SJCRH30 (cell line): ENCODE measurements at places on chromosomes 11 and 22. TPM values are rescaled to one million over a fixed set of nuclear protein-coding genes. Genes with fewer than 3 reads are reported as not detected.
A peak's percentile ranks its signal among the peaks of the same experiment; 100 is the strongest.

- peak; percentile 38 for DNase-seq
- H3K4me1 ChIP-seq, result peaks cover 75% of the 10 kb centered on the region
Measured at GRCh38 chr22:36435516-36436415, 45.7 kb downstream of the TXN2 start.

DNA sequence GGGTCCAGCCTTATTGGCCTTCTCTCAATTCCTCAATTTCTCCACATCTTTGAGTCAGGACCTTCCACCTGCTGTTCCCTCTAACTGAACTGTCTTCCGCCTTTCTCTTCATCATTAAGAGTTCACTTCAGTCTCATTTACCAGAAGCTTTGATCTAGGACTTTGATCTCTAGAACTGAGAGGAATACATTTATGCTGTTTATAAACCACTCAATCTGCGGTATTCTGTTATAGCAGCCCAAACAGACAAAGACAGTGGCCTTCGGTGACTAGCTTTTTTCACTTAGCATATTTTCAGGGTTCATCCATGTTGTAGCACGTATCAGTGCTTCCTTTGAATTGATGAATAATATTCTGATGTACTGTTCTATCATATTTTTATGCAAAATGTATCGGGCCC, 10.5 kb downstream of the CLPB start:
- no peak for DNase-seq
- peaks cover 12% of the 10 kb centered on the region for H3K4me1 ChIP-seq
- no peaks in the 10 kb centered on the region for H3K27me3 ChIP-seq
- no peak overlapping the region for H3K4me3 ChIP-seq
- H3K27ac ChIP-seq, result no peak overlapping the region

- H3K27me3 ChIP-seq, result no peaks in the 10 kb centered on the region
- H3K27ac ChIP-seq, result no peak overlapping the region
- no peak for DNase-seq
- no peak overlapping the region for H3K4me3 ChIP-seq
- peaks cover 16% of the 10 kb centered on the region; the same call in 1 of the 2 replicates for H3K36me3 ChIP-seq
- no peaks in the 10 kb centered on the region for H3K4me1 ChIP-seq
Measured at GRCh38 chr22:40410731-40411505, 40.5 kb downstream of the SGSM3 start.

DNA sequence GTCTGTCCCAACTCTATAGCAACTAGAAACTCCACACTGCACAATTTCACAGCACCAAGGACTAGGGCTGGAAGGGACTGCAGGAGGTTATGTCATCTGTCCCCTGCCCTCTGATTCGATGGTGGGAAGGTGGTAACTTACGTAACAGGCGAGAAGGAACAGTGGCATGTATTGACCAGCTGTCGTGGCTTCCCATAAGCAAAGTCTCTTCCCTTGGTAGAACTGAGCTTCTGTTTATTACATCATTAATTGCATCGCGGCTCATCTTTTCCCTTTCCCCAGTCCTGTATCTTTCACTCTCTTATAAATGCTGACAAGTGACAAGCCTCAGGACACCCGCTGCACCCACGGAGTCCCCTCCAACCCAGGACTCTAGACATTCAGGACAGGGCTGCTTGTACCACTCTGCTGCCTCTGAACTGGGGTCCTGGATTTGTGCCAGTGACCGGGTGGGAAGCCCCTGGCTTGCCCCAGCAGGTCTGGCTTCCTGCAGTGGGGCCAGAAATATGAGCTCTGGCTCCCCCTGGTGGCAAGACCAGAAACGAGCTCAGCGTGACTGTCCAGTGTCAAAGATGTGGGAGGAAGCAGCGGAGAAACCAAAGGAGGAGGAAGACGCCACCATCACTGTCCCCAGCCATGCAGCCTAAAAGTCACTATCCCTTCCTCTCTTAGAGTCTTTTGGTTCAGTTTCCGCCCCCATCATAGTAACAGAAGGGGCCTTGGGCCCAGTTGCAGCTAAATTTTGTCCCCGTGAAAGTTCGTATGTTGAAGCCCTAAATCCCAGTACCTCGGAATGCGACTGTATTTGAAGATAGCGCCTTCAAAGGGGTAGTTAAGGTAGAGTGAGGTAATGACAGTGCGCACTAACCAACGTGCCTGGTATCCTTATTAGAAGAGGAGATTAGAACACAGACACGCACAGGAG, 84.5 kb downstream of the ISX start:
- H3K4me3 ChIP-seq, result no peak overlapping the region
- peak; percentile 79 for DNase-seq
- no peaks in the 10 kb centered on the region for H3K36me3 ChIP-seq
- 0 out of 2 replicates have a peak, but pooled peaks cover 2% of the 10 kb centered on the region for H3K4me1 ChIP-seq
- no peak overlapping the region for H3K27ac ChIP-seq

Gene ZNF280A
- total RNA-seq, result 1.8 and 1.9 TPM in 2 replicates

DNA sequence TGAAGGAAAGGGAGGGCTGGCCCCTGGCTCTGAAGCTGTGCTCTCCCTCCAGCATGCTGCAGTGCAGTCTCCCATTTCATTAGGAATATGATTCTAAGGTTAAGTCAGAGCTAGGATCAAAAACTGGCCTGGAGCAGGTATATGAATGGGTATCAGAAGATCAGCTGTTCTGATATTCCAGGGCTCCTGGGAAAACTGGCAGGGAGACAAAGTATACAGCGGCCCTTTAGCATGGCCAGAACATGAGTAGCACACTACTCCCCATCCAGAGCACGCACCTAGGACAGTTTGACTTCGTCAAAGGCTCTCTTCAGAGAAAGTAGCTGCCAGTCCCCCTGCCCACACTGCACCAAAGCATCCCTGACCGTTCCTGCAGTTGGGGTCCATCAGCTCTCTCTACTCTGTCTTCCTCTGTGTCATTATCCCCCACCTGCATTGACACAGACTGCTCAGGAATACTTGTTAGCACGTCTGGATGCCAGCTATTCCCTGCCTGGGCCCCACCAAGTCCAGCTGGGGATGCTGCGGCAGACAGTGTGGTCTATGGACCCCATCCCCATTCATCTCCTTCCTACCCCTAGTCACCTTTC, 4.0 kb upstream of the FCHSD2 start:
- no peak overlapping the region for H3K27ac ChIP-seq
- no peak for DNase-seq
- H3K4me1 ChIP-seq, result peaks cover 14% of the 10 kb centered on the region
- no peaks in the 10 kb centered on the region for H3K36me3 ChIP-seq
- H3K4me3 ChIP-seq, result no peak overlapping the region

DNA sequence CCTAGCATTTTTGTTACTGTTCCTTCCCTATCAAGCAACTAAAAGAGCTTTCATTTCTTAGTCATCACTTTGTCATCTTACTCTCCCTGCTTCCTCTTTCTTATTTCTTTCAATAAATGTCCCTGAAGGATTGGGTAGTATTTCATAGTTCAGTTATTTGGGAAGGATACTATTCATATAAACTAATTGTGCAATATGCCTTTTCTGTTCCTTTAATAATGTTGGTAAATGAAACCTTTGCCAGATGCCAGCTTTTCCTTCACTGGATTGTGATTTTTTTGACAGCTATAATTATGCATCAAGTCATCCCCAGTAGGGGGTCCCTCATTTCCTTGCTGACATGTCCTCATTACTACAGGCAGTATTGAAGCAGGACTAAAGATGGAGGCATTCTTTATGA, 101.7 kb downstream of the ATM start:
- H3K4me1 ChIP-seq, result no peaks in the 10 kb centered on the region
- no peak overlapping the region for H3K4me3 ChIP-seq
- H3K27me3 ChIP-seq, result no peaks in the 10 kb centered on the region
- DNase-seq, result no peak
- no peak overlapping the region for H3K27ac ChIP-seq

DNA sequence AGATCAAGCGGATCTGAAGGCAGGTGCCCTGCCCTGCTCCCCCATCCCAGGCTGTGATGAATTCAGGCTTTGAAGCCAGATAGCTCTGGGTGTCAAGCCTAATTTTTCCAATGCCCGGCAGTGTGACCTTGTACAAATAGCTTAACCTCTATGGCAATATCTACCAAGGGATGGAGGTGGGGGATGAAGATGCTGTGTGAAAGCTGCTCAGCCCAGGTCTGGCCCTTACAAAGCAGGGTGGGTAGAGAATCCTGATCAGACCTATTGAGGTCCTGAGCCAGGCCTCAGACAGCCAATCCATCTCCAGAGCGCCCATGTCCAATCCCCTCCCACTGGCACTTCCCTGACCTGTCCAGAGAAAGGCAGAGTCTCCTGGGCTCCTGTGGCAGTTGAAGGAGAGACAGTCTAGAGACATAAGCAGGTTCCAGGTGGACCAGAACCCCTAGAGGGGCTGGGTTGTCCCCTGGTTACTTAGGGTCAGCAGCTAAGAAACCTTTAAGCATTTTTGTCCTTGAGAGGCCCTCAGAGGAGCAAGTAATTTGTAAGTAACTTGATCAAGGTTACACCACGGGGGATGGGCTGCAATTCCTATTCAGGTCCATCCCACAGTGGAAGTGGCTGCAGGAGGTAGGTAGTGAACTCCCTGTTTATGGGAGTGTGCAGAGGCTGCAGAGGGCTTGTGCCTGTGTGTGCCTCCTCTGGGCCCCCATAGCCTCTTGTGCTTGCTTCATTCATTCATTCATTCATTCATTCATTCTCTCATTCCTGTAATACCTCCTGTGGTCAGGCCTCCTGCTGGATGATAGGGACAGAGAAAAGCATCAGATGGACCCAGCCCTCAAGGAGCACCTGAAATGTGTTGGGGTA, 10.4 kb downstream of the P2RY2 start:
- no peak overlapping the region for H3K27ac ChIP-seq
- no peak for DNase-seq
- peaks cover 2% of the 10 kb centered on the region; the same call in 1 of the 2 replicates for H3K4me1 ChIP-seq
- no peak overlapping the region for H3K4me3 ChIP-seq

- no peak overlapping the region for H3K27ac ChIP-seq
- no peaks in the 10 kb centered on the region for H3K27me3 ChIP-seq
- no peaks in the 10 kb centered on the region for H3K4me1 ChIP-seq
Measured at GRCh38 chr11:72750086-72750485, 2.1 kb downstream of the ARAP1 start.

DNA sequence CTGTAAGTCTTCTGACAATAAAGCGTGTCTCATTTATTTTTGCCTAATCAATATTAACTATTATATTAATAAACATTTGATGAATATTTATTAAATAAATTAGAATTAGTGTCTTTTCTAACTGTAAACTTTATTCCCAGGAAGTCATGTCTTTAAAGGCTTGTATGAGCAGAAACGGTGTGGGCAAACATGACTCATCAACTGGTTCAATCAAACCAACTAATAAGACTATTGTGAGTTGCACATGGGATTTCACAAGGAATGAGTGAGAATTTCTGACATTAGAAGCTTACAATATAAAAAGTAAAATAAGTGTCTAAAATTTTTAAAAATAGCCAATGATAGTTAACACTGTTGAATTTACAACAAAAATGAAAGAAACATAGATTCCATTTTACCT, 259.2 kb upstream of the CTSC start:
- no peak overlapping the region for H3K27ac ChIP-seq
- no peak overlapping the region for H3K4me3 ChIP-seq
- no peaks in the 10 kb centered on the region for H3K36me3 ChIP-seq
- no peaks in the 10 kb centered on the region for H3K4me1 ChIP-seq
- no peaks in the 10 kb centered on the region for H3K27me3 ChIP-seq

- H3K27ac ChIP-seq, result no peak overlapping the region
- DNase-seq, result no peak
- H3K36me3 ChIP-seq, result 0 out of 2 replicates have a peak, but pooled peaks cover 1% of the 10 kb centered on the region
- H3K27me3 ChIP-seq, result no peaks in the 10 kb centered on the region
- no peak overlapping the region for H3K4me3 ChIP-seq
- H3K4me1 ChIP-seq, result peaks cover 17% of the 10 kb centered on the region
Measured at GRCh38 chr22:50258361-50259292, 2.9 kb downstream of the MAPK12 start.

DNA sequence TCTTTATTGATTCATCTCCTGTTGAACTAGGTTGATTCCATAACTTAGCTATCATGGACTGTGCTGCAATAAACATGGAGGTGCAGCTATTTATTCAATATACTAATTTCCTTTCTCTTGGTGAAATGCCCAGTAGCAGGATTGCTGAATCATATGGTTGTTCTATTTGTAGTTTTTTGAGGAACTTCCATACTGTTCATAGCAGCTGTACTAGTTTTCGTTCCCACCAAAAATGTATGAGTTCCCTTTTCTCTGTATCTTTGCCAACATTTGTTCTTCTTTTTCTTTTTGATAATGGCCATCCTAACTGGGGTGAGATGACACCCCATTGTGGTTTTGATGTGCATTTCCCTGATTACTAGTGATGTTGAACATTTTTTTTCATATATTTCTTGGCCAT, 87.2 kb upstream of the NAV2 start:
- no peaks in the 10 kb centered on the region for H3K27me3 ChIP-seq
- peaks cover 8% of the 10 kb centered on the region; the same call in 1 of the 2 replicates for H3K36me3 ChIP-seq
- no peak overlapping the region for H3K27ac ChIP-seq
- no peak for DNase-seq

GRCh38 chr11:34907934-34908593, 8.1 kb downstream of the APIP start:
- no peaks in the 10 kb centered on the region; the same call in 1 of the 2 replicates for H3K36me3 ChIP-seq
- H3K4me1 ChIP-seq, result no peaks in the 10 kb centered on the region
- no peak overlapping the region for H3K27ac ChIP-seq
- H3K27me3 ChIP-seq, result no peaks in the 10 kb centered on the region
- no peak overlapping the region for H3K4me3 ChIP-seq

GRCh38 chr11:76329084-76329648, 51.8 kb downstream of the THAP12 start:
- no peak for DNase-seq
- H3K36me3 ChIP-seq, result no peaks in the 10 kb centered on the region
- no peaks in the 10 kb centered on the region for H3K4me1 ChIP-seq
- no peaks in the 10 kb centered on the region for H3K27me3 ChIP-seq

Gene OR2AT4
- total RNA-seq, result not detected in 2 replicates

Gene CBL
- 11.8 and 12.9 TPM in 2 replicates for total RNA-seq

Gene OR52H1
- total RNA-seq, result not detected in 2 replicates

DNA sequence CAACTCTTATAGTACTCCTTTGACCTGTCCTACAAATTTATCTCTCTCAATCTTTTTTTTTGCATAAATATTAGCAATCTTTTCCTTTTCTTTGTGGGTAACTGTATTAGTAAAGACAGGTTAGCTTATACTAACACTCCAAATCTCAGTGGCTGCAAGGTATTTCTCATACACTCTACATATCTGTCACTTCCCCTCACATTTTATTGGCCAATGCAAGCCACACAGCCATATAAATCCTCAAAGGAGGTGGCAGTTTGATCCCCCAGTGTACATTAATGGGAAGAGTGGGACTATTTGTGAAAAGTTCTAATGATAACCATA, 42.6 kb upstream of the EED start:
- H3K4me1 ChIP-seq, result peaks cover 9% of the 10 kb centered on the region; the same call in 1 of the 2 replicates
- H3K27me3 ChIP-seq, result no peaks in the 10 kb centered on the region
- H3K27ac ChIP-seq, result no peak overlapping the region
- no peak for DNase-seq

Gene HNRNPUL2
- 16.7 and 21.2 TPM in 2 replicates for total RNA-seq
